T-helper 17 cell (primary cell): ENCODE measurements at places on chromosomes 6 and 20. TPM values are rescaled to one million over a fixed set of nuclear protein-coding genes. Genes with fewer than 3 reads are reported as not detected.

- DNase-seq: no peak
Observed at GRCh38 chr6:132190097-132190814, 211.0 kb downstream of the MOXD1 start.

DNA sequence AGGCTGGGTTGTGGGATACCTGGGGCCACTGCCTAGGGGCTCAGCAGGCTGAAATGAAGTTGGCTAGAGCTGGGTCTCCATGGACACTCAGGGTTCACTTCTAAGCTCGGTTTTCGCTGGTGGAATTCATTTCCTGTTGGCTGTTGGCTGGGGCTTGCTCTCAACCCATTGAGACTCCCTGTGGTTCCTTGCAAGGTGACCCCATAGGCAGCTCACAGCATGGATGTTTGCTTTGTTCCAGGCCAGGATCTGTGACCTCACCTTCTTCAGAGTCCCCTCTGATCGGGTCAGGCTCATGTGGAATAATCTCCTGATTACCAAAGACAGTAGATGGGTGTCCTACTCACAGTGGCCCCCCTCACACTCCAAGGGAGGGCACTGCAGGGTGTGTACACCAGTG lies 229.3 kb downstream of the QKI start:
- DNase-seq: no peak

- DNase-seq: no peak
Observed at GRCh38 chr6:136365776-136366354, 76.2 kb upstream of the BCLAF1 start.

- DNase-seq: no peak
Observed at GRCh38 chr20:4926531-4927156, 74.7 kb downstream of the SLC23A2 start.

- no peak for DNase-seq
Observed at GRCh38 chr6:63803371-63803770, 167.8 kb downstream of the PHF3 start.

- DNase-seq: no peak
Observed at GRCh38 chr20:49765846-49766541, 46.6 kb upstream of the SLC9A8 start.

DNA sequence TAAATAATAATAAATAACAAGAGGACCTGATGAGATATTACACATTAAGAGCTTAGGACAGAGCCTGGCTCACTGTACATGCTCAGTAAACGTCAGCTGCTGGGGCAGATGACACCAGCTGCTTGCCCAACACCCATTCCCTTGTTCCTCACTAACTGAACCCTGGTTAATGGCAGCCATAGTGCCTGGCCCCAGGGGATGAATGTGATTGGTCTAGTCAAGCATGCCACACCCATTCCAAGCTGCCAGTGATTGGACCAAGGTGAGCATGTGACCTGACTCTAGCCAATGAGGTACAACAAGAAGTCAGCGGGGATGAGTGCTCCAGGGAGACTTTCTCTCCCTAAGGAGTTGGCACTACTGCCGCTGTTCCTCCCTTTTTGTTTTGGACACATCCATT lies 85.1 kb upstream of the PTPN1 start:
- no peak for DNase-seq

DNA sequence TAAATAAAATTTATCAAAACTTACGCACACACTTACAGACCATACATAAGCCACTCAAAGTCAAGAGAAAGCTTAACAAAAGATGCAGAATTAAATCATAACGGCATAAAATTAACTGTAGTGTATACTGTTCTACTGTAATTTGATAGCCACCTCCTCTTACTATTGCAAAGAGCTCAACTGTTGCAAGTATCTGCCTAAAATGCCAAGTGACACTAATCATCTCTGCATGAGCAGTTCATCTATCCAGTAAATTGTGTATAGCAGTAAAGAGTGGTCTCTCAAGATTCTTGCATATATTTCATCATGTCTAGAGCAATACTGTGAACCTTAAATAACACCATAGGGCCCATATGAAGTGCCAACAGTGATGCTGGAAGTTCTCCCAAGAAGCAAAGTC lies 12.3 kb downstream of the OR2H2 start:
- DNase-seq: no peak

DNA sequence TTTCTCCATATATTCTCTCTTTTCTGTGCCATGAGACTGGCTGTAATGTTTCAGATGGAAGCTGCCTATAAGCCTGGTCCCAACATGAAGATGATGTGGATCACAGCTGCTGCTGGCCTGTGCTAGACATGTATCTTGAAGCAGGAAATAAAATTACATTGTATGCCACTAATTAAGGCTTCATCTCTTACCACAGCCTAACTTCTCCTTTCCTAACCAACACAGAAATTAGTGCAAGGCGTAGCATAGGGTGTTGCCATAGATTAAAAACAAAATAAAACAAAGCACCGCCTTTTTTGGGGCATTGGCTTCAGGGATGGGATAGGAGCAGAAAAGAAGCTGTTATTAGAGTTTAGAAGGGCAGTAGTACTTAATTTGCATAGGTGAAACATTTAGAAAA lies 4.7 kb upstream of the SLC17A4 start:
- DNase-seq: no peak

The SLC35D3 gene
- total RNA-seq: 1.6 TPM

The PPP1R18 gene
- 99.5 TPM for total RNA-seq

The RNF182 gene
- 0.25 TPM for total RNA-seq

The ERVFRD-1 gene
- not detected for total RNA-seq

The SLC44A4 gene
- 0.10 TPM for total RNA-seq

The C6orf15 gene
- not detected for total RNA-seq

The VSX1 gene
- not detected for total RNA-seq
